ENCODE measurements at places on chromosomes 4 and X. TPM values are rescaled to one million over a fixed set of nuclear protein-coding genes. Genes with fewer than 3 reads are reported as not detected.

WAS gene
- 1.6 TPM for polyA plus RNA-seq

TMEM35A gene
- polyA plus RNA-seq: 1.2 TPM

MYOZ2 gene
- 0.67 TPM for polyA plus RNA-seq

ZNF141 gene
- 2.6 TPM for polyA plus RNA-seq

MID1 gene
- polyA plus RNA-seq: 1.6 TPM

ATP7A gene
- 1.4 TPM for polyA plus RNA-seq

ERAS gene
- not detected for polyA plus RNA-seq

VCX2 gene
- polyA plus RNA-seq: not detected

GK2 gene
- polyA plus RNA-seq: not detected

F11 gene
- polyA plus RNA-seq: not detected

NXF2 gene
- polyA plus RNA-seq: not detected

NEUROG2 gene
- polyA plus RNA-seq: not detected

NPY1R gene
- polyA plus RNA-seq: 2.1 TPM

RAB9B gene
- 0.40 TPM for polyA plus RNA-seq

PITX2 gene
- 0.55 TPM for polyA plus RNA-seq

EDA2R gene
- polyA plus RNA-seq: 1.3 TPM

COL25A1 gene
- polyA plus RNA-seq: 0.32 TPM

KLHL4 gene
- polyA plus RNA-seq: 1.9 TPM

ADAD1 gene
- polyA plus RNA-seq: not detected

FNIP2 gene
- 23.7 TPM for polyA plus RNA-seq

FAM114A1 gene
- polyA plus RNA-seq: 11.0 TPM

NMU gene
- not detected for polyA plus RNA-seq

IL1RAPL1 gene
- polyA plus RNA-seq: not detected

TLR10 gene
- 0.45 TPM for polyA plus RNA-seq

EOLA1 gene
- 14.2 TPM for polyA plus RNA-seq

SYNPO2 gene
- polyA plus RNA-seq: 27.8 TPM

CXCL1 gene
- 277 TPM for polyA plus RNA-seq

PDE5A gene
- 7.4 TPM for polyA plus RNA-seq

PPA2 gene
- 66.4 TPM for polyA plus RNA-seq

CDX4 gene
- polyA plus RNA-seq: not detected

CHRDL1 gene
- polyA plus RNA-seq: 77.8 TPM
